ENCODE measurements at places on chromosomes 4 and X.

GRCh38 chr4:76430519-76431388 lies 4.3 kb upstream of the SHROOM3 start:
- DNase-seq, result peak; percentile 26

DNA sequence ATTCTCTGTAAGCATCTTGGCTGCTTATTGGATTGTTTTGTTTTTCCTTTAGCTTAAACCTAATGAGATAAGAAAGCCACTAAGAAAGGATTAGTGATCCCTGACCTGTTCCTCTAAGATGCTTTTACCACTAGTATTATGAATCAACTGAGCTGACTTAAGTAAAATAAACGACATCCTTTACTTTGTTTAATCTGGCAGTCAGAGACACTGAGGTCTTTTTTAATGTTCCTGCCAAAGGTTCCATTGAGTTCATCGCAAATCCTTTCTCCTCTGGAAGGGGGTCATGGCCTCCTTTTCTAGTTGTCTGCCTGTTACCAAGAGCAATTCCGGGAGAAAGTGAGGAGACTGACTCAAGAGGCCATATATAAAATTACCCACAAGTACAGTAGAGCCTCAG lies 1038.3 kb upstream of the SLIT2 start:
- DNase-seq, result no peak

DNA sequence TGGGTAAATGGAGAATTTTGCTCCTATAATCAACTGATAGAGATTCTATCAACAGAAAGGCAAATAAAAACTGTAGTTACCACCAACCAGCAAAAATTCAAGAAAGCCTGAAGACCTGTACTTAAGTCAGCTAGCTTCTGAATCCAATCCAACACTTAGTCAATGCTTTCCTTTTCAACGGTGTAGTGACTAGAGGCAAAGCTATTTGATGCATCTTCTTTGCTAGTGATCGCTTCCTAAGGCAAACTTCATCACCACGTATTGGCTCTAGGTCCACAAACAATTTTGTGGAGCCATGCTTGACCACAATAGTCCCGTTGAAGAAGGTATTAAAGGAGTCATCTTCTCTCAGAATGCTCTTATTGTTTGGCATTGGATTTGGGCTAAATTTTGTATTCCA lies 25.0 kb upstream of the UBA6 start:
- DNase-seq, result no peak

DNA sequence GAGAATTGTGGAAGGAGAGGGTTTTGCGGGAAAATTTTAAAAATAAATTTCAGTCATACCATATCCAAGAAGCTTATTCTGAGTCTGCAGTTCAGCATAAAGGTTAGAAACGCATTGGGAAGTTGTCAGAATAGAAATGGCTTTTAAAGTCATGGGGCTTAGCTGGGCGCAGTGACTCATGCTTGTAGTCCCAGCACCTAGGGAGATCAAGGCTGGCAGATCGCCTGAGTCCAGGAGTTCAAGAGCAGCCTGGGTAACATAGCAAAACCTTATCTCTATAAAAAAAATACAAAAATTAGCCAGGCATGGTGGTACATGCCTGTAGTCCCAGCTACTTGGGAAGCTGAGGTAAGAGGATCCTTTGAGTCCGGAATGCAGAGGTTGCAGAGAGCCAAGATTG lies 3.9 kb upstream of the PLA2G12A start:
- DNase-seq, result no peak
